ENCODE measurements at places on chromosomes 6 and 20. TPM values are rescaled to one million over a fixed set of nuclear protein-coding genes. Genes with fewer than 3 reads are reported as not detected.

The KHDRBS2 gene
- not detected for total RNA-seq

The TUBB2B gene
- total RNA-seq: not detected

The PRND gene
- 0.15 TPM for total RNA-seq

The GLP1R gene
- not detected for total RNA-seq

The SOBP gene
- 13.7 TPM for total RNA-seq

The MTO1 gene
- total RNA-seq: 12.5 TPM

The MAPK13 gene
- 5.6 TPM for total RNA-seq

The NKAIN2 gene
- not detected for total RNA-seq

The CPNE5 gene
- total RNA-seq: 0.06 TPM

The DSP gene
- total RNA-seq: 0.29 TPM

The KIAA1755 gene
- total RNA-seq: 1.9 TPM

The TGM3 gene
- not detected for total RNA-seq

The C20orf144 gene
- not detected for total RNA-seq

The SLC22A1 gene
- total RNA-seq: not detected

The OR2H2 gene
- total RNA-seq: not detected

The SLC12A5 gene
- total RNA-seq: not detected

The COL20A1 gene
- total RNA-seq: not detected

The MDFI gene
- total RNA-seq: 2.9 TPM

The SDCBP2 gene
- total RNA-seq: 2.6 TPM

The RHAG gene
- total RNA-seq: not detected

The FOXC1 gene
- 4.3 TPM for total RNA-seq

The SLC22A2 gene
- total RNA-seq: not detected

The SS18L1 gene
- total RNA-seq: 3.6 TPM

The ARFGEF3 gene
- 0.06 TPM for total RNA-seq

The TMEM30A gene
- 82.9 TPM for total RNA-seq

The FHL5 gene
- 0.06 TPM for total RNA-seq

The ABHD16B gene
- total RNA-seq: not detected

The EPPIN gene
- not detected for total RNA-seq

The FANCE gene
- total RNA-seq: 2.3 TPM

The SNPH gene
- total RNA-seq: 3.4 TPM

The CST4 gene
- not detected for total RNA-seq

The XKR7 gene
- total RNA-seq: not detected

The ROS1 gene
- not detected for total RNA-seq

The KHDC1L gene
- total RNA-seq: not detected

The CLDN20 gene
- not detected for total RNA-seq

The RAMACL gene
- 3.2 TPM for total RNA-seq

The TMEM244 gene
- total RNA-seq: not detected

The ZSCAN16 gene
- not detected for total RNA-seq

The HAO1 gene
- total RNA-seq: not detected

All from cardiac ventricle fibroblast (primary cell).